Osteoblast (primary cell): ENCODE measurements at places on chromosomes 3 and 15.

GRCh38 chr3:168405288-168405687 lies 309.6 kb upstream of the GOLIM4 start:
- no peak for DNase-seq

- no peak for DNase-seq
These were observed 470.8 kb downstream of the SOX2 start for GRCh38 chr3:182182531-182182968.

DNA sequence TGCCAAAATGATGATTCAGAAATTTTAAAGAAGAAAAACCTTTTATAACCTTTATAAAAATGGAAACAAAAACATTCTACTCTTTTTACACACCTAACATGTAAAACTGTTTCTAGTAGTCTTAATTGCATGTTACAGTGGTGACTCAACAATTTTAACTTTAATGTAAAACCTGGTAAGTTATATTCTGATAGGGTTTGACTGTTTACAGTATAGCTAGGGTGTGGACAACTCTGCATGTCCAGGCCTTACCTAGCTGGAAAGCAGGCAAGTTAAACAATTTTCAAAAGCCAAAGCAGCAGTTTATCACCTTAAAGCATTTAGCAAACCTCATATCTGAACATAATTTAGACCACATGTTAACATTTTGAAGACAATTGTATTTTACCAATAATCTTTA lies 328.5 kb downstream of the NEK10 start:
- no peak for DNase-seq

DNA sequence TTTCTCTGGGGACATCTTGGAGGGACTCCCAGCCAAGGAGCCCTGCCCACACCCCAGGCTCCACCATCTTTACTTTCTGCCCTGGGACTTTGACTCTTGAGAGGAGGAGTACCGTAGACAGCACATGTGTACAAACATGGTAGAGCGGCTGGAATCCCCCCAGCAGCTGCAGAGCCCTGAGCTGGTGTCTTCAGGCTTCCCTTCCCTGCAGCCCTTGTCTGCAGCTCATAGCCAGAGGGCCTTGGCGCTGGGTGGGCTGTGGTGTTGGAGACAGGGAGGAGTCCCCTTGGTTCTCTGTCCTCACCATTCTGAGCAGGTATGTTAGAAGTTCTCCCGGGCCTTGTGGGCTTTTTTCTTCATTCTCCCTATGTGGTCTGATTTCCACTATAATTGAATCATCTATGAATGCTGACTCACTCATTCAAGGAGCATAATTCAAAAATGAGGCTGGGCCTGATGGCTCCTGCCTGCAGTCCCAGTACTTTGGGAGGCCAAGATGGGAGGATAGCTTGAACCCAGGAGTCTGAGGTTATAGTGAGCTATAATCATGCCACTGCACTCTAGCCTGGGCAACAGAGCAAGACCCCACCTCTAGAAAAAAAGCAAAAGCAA lies 97.8 kb upstream of the MEF2A start:
- no peak for DNase-seq

DNA sequence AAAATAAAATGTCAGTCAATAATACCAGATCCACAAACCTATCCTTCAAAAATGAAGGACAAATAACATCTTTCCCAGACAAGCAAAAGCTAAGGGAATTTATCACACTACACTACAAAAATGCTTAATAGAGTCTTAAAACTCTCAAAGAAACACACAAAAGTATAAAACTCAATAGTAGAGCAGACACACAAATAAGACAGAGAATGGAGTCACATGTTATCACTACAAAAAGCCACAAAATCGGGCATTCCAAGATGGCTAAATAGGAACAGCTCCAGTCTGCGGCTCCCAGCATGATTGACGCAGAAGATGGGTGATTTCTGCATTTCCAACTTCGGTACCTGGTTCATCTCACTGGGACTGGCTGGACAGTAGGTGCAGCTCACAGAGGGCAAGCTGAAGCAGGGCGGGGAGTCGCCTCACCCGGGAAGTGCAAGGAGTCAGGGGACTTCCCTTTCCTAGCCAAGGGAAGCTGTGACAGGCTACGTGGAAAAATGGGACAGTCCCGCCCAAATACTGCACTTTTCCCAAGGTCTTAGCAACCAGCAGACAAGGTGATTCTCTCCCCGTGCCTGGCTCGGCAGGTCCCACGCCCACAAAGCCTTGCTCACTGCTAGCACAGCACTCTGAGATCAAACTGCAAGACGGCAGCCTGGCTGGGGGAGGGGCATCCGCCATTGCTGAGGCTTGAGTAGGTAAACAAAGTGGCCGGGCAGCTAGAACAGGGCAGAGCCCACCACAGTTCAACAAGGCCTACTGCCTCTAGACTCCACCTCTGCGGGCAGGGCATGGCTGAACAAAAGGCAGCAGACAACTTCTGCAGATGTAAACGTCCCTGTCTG lies 46.3 kb downstream of the SENP7 start:
- DNase-seq = no peak

DNA sequence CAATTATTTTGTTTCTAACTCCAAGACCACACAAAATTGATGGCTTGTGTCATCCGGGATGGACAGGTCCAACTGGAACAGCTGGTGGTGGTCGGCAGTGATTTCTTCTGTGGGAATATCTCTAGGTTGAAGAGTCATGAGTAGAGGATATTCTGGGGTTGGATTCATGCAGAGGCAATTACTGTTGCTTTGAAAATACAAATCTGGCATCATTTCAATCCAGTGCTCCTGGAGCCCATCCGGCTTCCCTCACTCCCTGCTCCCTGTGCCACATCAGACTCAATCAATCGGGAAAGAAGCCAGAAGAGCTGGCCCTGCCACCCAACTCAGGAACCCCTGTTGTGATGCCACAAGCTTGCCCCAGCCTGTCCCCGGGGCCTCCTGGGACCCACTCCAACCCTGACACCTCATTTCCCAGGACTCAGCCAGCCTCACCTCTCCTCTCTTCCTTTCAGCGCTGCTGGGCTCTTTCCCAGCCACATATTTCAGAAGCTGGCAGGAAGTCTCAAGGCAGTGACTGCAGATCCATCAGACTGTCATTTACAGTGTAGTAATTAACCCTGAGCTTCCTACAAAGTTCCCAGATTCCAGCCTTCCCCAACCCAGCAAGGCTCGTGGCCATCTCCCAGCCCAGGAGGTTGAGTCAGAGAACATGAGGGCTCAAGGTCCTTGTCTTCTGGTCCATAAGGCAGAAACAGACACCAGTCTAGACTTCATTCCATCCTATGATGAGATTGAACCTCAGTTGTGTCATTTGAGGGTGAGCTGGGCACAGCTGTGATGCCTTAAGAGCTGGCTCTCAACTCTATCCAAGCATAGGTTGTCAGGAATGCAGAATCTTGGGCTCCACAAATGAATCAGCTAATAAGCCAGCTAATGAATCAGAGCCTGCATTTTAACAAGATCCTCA lies 114.0 kb downstream of the FAM174B start:
- no peak for DNase-seq

GRCh38 chr3:155739154-155739553 lies 5.7 kb downstream of the PLCH1 start:
- no peak for DNase-seq

GRCh38 chr3:58779934-58780333 lies 113.4 kb upstream of the FAM3D start:
- no peak for DNase-seq

DNA sequence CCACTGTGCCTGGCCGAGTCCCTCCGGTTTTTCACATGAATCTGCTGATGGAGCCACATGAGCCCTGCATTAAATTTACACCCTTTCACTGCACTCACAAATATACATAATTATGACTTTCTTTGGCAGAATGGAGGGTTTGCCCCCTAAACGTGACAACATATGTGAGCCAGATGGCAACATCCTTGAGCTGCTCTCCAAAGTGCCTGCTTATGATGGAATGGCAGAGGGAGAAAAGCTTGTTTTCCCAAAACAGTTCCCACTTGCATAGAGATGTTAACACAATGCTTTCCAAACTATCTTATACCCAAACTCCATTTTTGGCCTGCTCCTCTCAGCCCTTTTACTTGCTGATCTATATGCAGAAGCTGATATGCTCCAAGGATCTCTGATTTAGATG lies 54.9 kb downstream of the ABCC5 start:
- no peak for DNase-seq

DNA sequence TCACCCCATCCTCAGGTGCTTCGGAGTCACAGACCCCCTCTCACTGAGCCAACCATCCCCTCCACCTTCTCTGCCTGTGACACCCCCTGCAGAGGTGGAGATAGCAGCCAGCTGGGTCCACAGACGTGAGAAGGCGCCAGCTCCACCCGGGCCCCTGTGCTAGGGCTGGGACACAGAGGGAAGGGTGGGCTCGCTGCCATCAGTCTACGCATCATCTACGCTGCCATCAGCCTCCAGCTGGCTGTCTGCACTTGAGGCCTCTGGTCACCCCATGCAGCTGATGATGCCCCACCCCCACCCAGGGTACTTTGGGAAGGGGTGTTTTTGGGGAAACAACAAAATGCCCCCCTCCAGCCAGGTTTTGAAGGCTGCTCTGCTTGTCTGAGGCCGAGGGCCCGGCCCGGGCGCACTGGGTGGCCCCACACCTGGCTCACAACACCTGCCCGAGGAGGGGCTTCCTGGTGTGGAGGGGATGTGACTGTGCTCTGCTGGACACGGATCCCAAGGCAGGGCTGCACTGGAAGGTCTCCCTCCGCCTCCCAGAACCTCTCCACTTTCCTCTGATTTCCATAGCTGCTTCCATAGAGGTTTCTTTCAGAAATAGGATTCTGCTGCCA lies 163.4 kb upstream of the IQSEC1 start:
- no peak for DNase-seq

DNA sequence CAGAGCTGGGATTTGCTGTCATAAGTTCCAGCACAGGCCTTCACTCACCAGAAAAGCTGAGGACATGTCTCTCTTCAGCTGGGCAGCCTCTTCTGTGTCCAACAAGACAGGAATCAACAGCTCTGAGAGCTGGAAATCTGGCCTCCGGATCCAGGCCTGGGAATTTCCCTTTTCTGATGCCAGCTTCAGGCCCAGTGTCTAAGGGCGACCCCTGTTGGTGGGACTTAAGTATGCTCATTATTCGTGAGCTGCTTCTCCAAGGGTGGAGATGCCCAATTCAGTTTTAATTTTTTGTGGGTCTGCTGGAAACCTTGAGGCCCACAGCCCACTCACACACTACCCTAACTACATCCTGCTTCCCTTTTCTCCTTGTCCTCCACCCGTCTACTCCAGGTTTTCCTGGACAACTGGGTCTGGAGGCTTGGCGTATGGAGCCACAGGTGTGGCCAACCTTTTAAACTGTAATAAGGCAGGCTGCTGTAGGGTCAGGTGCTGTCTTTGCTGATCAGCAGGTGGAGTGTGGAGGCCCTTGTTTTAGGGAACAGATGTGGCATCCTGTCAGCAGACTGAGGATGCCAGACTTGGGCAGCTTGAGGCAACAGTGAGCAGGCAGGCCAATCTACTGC lies 2.6 kb upstream of the CEMIP start:
- peak; percentile 89 for DNase-seq

DNA sequence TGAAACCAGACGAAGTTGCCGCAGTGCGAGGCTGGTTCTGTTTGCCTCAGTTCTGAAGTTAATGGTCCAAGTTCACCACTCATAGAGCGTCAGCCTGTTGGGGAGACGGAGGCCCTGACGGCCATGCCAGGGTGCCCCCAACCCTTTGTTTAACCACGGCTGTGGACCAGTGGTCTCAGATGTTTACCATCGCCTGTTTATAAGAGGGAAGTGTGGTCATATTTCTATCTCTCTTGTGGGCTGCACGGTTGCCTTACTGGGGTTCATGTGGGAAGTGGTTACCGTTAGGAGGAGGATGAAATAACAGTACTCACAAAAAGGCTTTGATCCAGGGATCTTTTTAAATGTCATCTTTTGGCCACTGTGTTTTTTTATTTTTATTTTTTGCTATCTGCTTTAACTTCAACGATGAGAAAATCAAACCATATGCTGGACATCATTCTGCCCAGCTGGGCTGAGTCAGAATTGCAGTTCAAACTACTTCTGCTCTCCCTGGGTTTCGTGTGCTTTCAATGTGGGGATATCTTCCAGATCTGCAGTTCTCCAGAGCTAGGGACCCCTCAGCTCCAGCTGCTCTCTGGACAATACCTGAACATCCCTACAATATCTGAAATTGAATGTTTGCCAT lies 17.8 kb downstream of the SMAD3 start:
- no peak for DNase-seq

DNA sequence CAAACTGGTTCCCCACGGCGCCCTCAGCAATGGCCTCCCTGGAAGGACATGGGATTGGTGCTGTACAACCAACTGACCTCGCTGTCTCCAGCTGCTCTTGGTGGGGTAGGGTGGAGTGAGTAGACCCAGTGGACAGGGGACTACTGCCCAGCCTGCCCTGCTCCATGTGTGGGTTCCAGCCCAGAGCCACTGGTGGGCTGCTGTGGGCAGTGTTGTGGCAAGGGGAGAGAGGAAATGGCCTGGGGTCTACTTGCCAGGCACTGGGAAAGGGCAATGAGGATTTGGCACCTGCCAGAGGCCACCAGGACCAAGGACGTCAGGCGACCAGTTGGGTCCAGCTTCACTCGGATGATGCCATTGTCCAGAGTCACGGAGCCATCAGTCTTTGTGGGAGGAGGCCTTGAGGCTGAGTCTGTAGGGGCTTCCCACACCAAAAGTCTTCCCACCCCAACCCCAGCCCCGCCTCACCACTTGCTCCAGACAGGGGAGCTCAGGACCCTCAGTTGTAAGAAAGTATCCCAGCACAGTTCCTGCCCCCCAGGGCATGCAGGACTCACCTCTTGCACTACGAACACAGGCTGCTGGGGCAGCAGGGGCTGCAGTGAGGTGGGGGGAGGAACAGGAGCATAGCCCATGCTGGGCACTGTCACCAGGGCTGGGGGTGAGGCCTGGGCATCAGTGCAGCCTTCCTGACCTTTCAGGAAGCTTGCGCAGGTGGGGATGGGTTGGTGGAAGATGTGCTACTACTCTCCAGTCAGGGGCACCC lies 9.5 kb downstream of the MAN2C1 start:
- no peak for DNase-seq

DNA sequence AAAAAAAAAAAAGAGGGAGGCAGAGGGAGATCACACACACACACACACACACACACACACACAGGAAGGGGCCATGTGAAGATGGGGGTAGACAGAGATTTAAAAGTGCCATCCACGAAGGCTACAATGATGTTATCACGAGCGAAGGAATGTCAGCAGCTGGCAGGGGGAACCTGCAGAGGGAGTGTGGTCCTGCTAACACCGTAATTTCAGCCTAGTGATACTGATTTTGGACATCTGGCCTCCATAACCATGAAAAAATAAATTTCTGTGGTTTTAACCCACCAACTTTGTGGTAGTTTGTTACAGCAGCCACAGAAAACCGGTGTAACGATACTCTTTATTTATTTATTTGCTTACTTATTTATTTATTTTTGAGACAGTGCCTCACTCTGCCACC lies 76.0 kb downstream of the TMCO5A start:
- DNase-seq = no peak

DNA sequence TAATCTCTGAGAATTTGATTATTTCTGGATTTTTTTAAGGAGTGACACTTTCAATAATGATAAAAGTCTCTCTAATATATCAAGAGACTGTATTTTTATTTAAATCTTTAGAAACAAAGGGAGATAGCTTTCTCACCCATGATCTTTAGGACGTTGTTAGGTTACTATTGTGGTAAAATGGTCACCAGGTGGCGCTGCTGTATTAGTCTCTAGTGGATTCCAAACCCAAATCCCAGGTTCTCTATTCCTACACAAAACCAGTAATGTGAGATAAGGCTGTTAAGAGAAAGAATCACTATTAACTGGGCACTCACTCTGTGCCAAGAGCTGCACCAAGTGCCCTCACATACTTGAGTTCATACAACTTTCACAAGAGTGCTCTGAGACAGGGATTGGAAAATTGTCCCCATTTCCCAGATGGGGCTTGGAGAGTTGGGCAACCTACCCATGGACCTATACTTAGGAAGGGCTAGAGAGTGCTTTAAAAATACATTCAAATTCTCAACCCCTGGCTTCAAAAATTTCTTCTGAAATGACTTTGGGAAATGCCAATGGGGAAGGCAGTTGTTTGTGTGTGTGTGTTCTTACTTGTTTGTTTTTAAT lies 593.4 kb upstream of the TGFBR2 start:
- DNase-seq = peak; percentile 83
